ENCODE measurements at places on chromosomes 16 and 17. TPM values are rescaled to one million over a fixed set of nuclear protein-coding genes. Genes with fewer than 3 reads are reported as not detected.
A peak's percentile ranks its signal among the peaks of the same experiment; 100 is the strongest.

The GPS1 gene
- polyA plus RNA-seq: 183 TPM

The GRAP gene
- 19.0 TPM for polyA plus RNA-seq

The OR3A3 gene
- polyA plus RNA-seq: not detected

The CBX1 gene
- 27.0 TPM for polyA plus RNA-seq

The ATP6V0D1 gene
- 205 TPM for polyA plus RNA-seq

GRCh38 chr17:60601447-60602384 lies 1.7 kb downstream of the PPM1D start:
- peak overlapping the region; percentile 89 for H3K27ac ChIP-seq
- peak overlapping the region; percentile 96 for H3K4me3 ChIP-seq
- H3K36me3 ChIP-seq: no peaks in the 10 kb centered on the region

DNA sequence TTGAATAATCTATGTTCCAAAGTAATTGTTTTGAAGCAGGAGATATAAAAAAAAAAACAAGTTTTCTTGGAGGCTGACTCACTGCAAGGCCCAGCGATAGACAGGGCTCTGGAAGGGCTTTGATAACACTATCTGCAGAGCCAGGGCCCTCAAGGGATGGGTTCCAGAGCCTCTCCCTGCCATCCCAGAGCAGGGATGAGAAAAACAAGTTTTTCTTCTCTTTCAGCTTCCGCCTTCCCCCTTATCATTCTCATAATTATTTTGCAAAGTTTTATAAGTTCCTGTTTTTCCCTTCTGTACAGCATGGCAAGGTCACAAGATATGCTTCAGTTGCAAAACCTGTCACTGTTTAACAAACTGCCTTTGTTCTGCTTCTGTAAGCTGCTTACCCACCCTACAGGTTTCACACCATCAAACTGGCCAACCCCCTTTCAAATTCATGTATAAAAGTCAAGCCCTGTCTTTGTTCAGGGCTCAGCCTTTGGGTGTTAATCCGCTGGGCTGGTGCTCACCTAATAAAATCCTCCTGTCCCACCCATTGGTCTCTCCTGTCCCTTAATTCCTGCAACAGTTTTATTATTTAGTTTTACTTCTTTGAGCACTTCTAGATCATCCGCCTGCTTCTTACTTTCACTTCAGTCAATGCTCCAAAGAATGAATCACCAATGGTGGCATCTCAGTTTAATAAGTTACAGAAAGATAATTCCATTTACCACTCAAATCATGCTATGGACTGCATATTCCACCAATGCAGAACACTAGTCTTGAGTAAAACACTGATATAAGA lies 5.6 kb upstream of the THUMPD1 start:
- DNase-seq: no peak
- H3K36me3 ChIP-seq: peaks cover 6% of the 10 kb centered on the region
- H3K27me3 ChIP-seq: peaks cover 4% of the 10 kb centered on the region

- DNase-seq: no peak
- peaks cover 7% of the 10 kb centered on the region for H3K27me3 ChIP-seq
- H3K4me3 ChIP-seq: no peak overlapping the region
- H3K27ac ChIP-seq: no peak overlapping the region
- H3K36me3 ChIP-seq: no peaks in the 10 kb centered on the region
Observed at GRCh38 chr16:19114359-19115147, 789 bp downstream of the ITPRIPL2 start.

DNA sequence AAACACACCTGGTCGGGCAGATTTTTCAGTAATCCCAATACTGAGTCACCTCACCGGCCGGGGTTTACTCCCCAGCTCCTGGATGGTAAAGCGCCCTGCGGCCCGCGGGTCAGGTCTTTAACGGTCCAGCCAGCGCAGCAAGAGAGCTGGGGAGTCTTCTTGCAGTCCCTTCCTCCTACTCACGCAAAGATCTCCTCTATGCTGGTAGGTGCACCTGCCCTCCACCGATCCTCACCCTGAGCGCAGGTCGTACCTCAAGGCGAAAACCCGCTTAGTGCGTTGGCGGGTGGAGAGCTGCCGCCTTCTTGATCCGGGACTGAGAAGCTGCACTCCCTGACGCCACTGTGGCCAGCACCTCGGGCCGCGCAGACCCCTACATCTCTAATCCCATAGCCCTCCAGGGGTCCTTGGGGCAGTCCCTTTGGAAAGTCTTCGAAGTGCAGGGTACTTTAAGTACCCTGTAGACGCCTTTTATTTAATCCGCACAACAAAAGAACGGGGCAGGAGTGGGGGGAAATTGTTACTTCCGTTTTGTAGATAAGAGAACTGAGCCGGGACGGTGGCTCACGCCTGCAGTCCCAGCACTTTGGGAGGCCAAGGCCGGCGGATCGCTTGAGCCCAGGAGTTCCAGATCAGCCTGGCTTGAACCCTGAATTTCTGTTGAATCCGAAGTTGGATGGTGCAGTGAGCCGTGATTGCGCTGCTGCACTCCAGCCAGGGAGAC lies 10.4 kb upstream of the HOXB13 start:
- no peak overlapping the region for H3K27ac ChIP-seq
- H3K36me3 ChIP-seq: no peaks in the 10 kb centered on the region

- H3K36me3 ChIP-seq: peaks cover 4% of the 10 kb centered on the region
- DNase-seq: peak; percentile 94
- peaks cover 33% of the 10 kb centered on the region for H3K27me3 ChIP-seq
- H3K4me1 ChIP-seq: peaks cover 84% of the 10 kb centered on the region
Observed at GRCh38 chr17:45225964-45226530, 4.4 kb downstream of the FMNL1 start.

GRCh38 chr16:53417011-53417410 lies 17.3 kb upstream of the RBL2 start:
- no peak overlapping the region for H3K4me3 ChIP-seq
- no peak for DNase-seq
- H3K4me1 ChIP-seq: no peaks in the 10 kb centered on the region
- no peak overlapping the region for H3K27ac ChIP-seq

DNA sequence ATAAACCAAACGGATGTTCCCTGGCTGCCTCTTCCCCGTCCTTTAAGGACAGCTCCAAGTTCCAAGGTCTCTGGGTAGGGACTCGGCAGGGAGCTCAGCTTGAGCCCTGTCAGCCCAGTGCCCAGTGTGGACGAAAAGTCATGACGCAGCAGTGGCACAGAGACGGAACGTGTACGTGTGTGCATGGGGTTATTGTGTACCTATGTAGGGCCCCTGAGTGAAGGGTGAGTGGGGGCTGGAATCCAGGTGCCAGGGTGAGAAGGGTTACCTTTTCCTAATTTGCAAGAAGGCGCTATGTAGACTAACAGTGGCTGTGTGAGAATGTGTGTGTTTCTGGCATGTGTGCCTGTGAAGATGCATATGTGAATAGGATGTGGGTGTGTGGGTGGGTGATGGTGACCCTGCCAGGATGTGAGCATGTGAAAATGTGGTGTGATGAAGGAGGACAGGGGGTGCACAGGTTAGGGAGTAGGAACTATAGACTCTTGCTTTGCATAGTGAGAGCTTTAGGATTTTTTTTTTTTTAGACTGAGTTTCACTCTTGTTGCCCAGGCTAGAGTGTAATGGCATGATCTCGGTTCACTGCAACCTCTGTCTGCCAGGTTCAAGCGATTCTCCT lies 6.0 kb downstream of the SCN4A start:
- no peaks in the 10 kb centered on the region for H3K36me3 ChIP-seq
- peak overlapping the region; percentile 7 for H3K4me3 ChIP-seq
- H3K4me1 ChIP-seq: peaks cover 32% of the 10 kb centered on the region
- peak; percentile 77 for DNase-seq
- H3K27ac ChIP-seq: peak overlapping the region; percentile 1
- H3K27me3 ChIP-seq: no peaks in the 10 kb centered on the region

DNA sequence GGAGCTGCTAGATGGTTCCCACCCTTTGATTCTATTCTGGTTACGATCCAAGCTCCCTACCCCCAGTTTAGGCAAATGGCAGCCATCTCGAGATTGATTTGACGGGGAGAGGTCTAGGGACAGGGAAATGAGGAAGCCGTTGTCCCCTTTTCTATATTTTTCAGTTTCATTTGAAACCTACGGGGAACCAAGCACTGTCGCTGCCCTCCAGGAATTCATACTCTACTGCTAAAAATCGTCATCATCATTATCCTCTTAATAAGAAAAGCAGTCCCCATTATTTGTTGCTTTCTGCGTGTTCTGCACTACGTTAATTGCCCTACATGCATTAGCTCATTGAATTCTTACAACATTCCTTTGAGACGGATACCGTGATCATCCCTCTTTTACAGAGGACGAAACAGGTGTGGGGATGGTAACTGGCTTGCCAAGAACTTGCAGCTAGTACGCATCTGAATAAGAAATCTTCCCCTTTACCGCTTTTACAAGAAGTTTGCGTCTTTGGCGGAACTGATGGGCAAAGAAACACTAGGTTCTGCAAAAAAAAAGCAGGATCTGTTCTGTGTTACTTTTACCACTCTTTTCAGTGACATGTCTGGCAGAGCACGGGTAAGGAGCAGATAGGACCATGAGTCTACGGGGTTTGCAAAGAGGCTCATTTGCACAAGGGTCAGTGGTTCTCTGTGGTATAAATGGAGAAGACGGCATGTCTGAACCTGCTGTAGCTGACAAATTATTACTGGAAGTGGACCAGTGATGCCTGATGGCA lies 1.1 kb downstream of the CCP110 start:
- H3K36me3 ChIP-seq: peaks cover 11% of the 10 kb centered on the region
- H3K4me3 ChIP-seq: peak overlapping the region; percentile 94
- no peak for DNase-seq
- H3K4me1 ChIP-seq: peaks cover 44% of the 10 kb centered on the region
- peak overlapping the region; percentile 79 for H3K27ac ChIP-seq

DNA sequence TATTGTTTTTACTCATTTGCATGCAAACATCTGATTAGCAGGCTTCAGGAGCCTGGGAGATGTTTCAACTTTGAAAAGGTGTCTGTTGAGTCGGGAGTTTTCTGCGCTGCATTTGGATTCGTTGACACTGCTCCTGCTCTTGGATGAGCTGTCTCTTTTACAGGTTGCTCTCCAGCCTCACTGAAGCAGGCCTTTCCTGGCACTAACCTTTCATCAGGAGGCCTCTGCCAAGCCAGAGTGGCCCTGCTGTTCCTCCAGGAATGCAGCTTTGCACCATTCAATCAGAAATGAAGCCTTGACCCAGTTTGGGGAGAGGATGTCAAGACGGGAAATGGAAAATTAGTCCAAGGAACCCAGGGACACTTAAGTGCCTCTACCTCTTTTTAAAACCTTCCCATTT lies 330 bp upstream of the KRTAP29-1 start:
- H3K4me3 ChIP-seq: no peak overlapping the region
- no peaks in the 10 kb centered on the region for H3K36me3 ChIP-seq
- DNase-seq: no peak

GRCh38 chr16:67190448-67191399 lies 788 bp upstream of the EXOC3L1 start:
- DNase-seq: no peak
- no peak overlapping the region for H3K4me3 ChIP-seq
- no peaks in the 10 kb centered on the region for H3K36me3 ChIP-seq

DNA sequence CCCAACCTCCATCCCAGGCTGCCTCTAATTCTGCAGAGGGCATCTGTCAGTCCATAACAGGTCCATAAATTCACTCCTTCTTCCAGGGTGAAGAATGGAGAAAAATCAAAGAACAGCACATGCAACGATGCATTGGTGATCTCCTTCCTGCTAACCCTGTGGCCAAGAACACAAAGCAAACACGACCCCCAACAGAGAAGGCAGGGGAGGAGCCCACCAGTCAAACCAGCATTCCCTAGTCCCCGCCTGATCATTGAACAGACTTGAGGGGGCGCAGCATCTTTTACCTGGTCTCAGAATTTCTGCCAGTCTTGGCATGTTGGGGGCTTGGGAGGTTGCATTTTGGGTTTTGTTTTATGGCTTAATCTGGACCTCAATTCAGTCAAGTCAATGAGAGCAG lies 476.0 kb downstream of the SLC39A11 start:
- H3K36me3 ChIP-seq: no peaks in the 10 kb centered on the region
- H3K4me1 ChIP-seq: peaks cover 7% of the 10 kb centered on the region
- H3K4me3 ChIP-seq: no peak overlapping the region

- H3K36me3 ChIP-seq: no peaks in the 10 kb centered on the region
- H3K27ac ChIP-seq: no peak overlapping the region
- H3K27me3 ChIP-seq: peaks cover 4% of the 10 kb centered on the region
- DNase-seq: no peak
- H3K4me3 ChIP-seq: no peak overlapping the region
Observed at GRCh38 chr17:81246679-81247338, 7.7 kb downstream of the NDUFAF8 start.

DNA sequence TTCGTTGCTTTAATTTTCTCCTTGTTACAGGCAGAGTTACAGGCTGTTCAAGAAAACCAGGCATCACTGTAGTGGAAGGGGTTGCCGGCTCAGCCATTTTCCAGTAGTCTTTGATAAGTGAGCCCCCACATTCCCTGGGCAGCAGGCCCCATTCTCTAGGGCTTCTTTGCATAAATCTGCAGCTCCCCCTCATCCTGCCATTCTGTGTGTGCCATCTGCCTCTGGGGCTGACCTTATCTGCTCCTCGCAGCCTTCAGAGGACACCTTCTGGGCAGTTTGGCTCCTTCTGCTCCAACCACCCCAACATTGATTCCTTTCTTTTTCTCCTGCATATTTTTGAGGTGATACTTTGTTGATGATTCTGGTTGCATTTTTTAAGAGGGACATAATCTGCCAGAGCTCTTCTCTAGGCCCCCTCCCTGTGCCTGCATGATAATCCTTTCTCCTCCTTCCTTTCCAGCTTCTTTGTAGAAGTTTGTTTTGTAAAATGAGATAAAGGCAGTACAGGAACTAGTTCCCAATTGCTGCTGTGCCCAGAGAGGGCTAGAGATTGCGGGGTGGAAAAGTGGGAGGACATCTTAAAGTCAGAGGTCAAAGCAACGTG lies 17.1 kb downstream of the RND2 start:
- no peaks in the 10 kb centered on the region for H3K36me3 ChIP-seq
- H3K4me3 ChIP-seq: no peak overlapping the region
- H3K4me1 ChIP-seq: no peaks in the 10 kb centered on the region
- no peaks in the 10 kb centered on the region for H3K27me3 ChIP-seq
- no peak overlapping the region for H3K27ac ChIP-seq

DNA sequence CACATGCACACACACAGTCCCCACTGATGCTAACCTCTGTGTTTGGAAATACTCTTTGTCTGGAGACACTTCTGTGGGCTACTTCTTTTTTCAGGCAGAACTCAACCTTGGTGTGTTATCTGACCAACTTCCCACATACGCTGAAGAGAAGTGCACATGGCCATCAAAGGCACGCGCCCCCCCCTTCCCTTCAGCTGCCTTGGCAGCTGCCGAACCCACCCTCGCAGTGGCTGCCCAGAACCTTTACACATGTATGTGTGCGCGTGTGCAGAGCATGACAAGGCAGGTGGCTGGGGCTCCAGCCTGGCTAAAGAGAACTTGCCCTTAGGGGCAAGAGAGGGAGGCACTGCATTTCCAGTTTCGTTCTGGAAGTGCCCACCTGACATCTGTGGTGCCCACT lies 3.9 kb downstream of the RAPGEFL1 start:
- no peaks in the 10 kb centered on the region for H3K36me3 ChIP-seq
- DNase-seq: no peak
- H3K4me3 ChIP-seq: no peak overlapping the region
- H3K27me3 ChIP-seq: no peaks in the 10 kb centered on the region
- H3K4me1 ChIP-seq: peaks cover 8% of the 10 kb centered on the region
